ENCODE measurements at places on chromosomes 11 and 22. TPM values are rescaled to one million over a fixed set of nuclear protein-coding genes. Genes with fewer than 3 reads are reported as not detected.

Gene C11orf52
- 1.8 TPM for total RNA-seq

Gene C1QTNF5
- total RNA-seq: 24.8 TPM

Gene OR8D1
- total RNA-seq: 0.10 TPM

DNA sequence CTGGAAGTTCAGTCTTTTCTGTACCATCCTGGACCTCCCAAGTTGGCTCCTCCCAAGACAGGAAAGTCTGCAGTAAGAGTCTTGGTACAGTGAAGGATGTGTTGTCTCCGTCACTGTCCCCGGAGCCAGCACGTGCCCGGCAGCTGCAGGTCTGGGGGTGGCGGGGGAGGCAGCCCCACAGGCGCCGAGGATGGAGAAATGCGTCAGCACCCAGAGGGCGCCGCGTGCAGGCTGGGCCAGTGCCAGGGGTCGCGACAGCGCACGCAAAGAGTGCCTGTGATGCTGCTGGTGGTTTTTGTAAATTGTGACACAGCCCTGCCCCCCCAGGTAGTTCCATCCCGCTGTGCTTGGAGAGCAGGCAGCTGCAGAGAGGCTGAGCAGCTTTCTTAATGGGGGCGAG is 1200.5 kb downstream of the BRD1 start:
- DNase-seq: peak; percentile 67

DNA sequence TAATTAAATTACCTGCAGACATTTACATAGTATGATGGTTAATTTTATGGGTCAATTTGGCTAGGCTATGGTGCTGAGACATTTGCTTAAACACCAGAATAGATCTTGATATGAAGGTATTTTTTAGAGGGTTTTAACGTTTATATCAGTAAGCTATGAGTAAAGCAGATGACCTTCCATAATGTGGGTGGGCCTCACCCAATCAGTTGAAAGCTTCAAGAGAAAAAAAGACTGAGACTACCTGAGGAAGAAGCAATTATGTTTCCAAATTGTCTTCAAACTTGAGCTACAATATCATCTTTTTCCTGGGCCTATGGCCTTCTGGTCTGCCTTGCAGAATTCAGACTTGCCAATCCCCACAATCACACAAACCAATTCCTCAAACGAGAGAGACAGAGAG is 498.8 kb upstream of the API5 start:
- DNase-seq: no peak

- DNase-seq: no peak
These were observed 2.6 kb downstream of the BET1L start for GRCh38 chr11:204587-205109.

- DNase-seq: no peak
These were observed 745.8 kb upstream of the ANO5 start for GRCh38 chr11:21446939-21447590.
